LoVo (cell line): ENCODE measurements at places on chromosomes 2 and 18.

- DNase-seq: no peak
These were observed 4.9 kb downstream of the KCNE4 start for GRCh38 chr2:223056701-223057418.

- DNase-seq: no peak
These were observed 11.5 kb downstream of the GRB14 start for GRCh38 chr2:164609790-164610189.

DNA sequence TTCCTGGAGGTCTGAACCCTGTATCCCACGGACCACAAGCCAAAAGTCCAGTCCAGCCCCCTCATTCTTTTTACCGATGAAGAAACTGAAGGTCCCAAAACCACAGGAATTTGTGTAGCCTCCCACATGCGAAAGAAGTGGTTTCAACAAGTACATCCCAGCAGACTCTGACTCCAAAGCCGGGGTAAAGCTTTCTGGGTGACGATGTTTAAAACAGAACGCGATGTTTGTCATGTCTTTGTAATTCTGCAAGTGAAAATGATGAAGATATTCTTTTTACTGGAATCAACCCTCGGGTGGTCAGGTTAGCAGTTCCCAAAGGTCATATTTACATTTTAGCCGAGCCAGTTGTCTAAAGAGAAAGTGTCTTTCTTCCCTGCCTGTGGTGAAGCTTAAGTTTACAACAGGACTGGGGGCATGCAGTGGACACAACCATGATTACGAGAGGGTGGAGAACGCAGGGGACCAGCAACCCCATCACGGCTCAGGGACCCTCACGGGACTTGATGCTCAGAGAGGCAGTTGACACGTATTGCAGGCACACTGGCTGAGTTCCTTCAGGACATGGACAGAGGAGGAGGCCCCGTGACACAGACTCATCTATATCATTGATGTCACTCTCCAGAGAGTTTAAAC, 17.8 kb upstream of the TMEM131 start:
- DNase-seq: no peak

DNA sequence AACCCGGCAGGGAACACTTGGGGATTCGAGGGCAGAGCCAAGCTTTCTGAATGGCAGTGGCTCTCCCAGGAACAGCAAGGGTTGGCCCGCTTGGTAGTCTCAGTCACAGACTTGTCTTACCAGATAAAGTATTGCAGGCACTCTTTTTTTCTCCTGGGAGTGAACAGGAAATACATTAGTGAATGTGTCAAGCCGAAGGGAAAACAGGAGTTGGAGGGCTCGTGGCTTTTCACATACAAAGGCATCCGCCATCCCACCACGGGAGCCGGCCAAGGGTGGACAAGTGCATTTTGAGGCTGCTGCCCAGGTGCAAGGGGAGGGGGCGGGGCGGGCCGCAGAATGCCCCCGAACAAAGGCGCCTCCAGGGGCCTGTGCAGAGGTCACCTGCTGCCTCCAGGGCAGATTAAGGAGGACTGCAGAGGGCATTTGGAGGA, 163.3 kb upstream of the SIX3 start:
- no peak for DNase-seq

- DNase-seq: no peak
These were observed 247.9 kb upstream of the NT5C1B start for GRCh38 chr2:18837240-18837639.

DNA sequence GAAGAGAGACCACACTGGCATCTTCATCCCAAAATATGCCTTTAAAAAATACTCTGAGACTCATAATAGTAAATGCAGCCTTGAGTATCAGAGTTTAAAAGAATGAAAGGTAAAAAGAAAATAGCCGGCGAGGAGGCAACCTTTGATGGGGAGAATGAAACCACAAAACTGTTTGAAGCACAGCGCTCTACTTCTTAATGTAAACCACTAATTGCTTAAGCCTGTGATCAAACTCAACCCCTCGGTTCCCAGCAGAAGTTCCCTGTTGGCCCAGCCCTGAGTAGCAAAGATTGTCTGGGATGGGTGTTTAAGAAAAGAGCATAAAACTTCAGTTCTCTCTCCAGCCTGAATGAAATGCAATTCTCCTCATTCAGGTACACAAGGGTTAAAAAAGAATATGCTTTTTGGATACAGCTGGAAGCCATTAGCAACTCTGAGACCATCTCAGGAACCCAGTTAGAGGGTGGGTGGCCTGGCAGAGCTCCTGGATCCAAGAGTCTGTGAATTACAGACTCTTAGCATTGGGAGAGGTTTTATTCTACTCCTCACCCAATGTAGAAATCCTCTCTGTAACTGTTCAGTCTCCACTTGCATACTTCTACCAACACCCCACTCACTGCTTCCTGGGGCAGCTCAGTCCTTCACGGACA, 44.8 kb downstream of the VIT start:
- no peak for DNase-seq

DNA sequence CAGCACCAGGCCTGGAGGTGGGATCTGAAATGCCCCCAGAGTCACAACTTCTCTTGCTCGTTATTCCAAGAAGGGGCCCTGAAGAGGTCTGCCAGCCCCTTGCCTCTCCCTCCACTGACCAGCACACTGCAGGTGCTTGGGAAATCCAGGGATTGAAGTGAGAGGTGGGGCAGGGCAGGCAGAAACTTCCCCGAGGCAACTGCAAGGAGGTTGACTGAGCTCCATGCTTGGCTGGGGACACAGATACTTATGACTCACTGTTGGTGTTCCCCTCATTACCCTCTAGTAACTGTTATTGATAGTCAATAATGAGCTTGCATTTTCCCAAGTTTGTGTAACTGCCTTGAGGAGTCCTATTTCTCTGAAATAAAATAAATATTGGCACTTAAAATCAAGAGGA, 47.5 kb downstream of the MARCO start:
- no peak for DNase-seq

- DNase-seq: no peak
These were observed 75.1 kb downstream of the CPO start for GRCh38 chr2:207014424-207014823.

- DNase-seq: no peak
These were observed 16.8 kb upstream of the NEUROD1 start for GRCh38 chr2:181697126-181697525.

GRCh38 chr2:96391153-96391827, 55.7 kb downstream of the NCAPH start:
- no peak for DNase-seq

DNA sequence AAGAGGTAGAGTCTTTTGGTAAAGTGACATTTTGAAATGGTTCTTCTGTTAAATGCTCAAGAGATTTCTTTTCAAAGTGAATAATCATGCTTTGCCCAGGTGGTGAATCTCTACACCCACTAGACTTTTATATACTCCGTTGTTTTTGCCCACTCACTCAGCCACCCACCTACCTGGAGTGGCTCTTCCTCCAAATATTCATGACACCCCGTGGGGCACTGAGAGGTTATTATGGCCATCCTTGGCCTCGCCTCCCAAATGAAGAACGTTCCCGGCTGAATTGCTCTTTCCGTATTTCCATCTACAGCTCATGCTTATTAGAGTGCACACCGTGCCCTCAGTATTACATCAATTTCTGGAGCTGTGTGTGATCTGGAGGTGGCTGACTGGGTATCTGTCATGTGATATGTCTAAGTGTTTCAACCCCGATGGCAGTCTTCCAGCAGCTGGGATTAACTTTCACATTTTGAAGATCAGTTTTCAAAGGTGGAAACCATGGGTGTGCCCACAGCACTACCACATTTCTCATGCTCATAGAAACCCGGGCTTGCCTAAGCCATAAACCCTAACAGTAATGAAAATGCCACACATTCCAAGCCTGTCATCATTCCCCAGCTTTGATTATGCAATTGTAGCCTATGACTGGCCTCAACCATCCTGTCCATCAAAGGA, 406.6 kb upstream of the MMADHC start:
- peak; percentile 87 for DNase-seq

DNA sequence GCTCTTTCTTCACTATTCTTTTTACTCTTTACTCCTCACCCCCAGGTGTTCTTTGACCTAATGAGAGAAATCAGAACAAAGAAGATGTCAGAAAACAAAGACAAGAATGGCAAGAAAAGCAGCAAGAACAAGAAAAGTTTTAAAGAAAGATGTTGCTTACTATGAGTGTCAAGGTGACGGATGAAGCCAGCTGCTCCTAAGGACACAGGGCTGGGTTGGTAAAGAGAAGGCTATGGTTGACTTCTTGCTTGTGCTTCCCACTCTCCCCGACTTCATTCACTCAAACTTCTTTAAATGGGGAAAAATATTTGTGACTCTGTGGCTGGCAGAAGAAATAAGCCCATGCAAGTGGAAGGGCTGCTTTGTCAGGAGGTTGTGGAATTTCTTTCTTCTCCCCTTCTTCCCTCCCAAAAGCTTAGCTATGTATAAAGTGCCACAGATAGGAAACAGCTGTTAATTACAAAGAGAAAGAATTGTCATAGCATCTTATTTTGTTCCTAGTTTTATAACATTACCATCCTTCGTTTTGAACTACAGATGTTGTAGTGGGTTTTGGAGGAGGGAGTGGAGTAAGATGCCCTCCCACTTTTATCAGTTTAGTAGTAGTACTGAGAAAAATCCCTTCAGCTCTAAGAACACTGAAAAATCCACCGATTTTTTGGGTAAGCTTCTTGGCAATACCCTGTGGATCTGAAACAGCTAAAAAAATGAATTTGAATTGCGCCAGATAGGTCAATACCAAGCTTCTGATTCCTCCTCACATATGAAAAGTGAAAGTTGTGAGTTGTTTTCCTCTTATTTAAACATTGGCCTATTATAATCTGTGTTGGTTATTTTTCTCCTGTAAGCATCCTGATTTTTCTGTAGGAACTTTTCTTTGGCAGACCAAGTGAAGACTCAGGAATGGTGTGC, 40.7 kb downstream of the RALB start:
- DNase-seq: no peak

DNA sequence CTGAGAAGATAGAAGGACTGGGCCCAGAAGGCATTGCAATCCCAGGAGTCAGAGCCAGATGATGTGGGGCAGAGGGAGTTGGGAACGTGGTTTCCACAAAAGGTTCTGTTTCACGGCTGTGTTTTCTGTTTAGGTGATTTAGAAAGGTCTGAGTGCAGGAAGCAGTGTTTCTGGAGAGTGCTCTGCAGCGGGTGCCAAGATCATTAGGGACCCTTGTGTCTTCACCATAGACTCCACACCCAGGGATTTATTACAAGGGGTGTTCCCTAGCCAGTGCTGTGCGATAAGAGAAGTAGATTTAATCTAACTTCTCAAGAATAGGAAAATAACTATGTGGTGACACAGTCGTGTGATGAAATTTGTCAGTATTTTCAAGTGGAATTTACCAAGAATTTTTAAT, 221.1 kb upstream of the TPO start:
- DNase-seq: no peak

DNA sequence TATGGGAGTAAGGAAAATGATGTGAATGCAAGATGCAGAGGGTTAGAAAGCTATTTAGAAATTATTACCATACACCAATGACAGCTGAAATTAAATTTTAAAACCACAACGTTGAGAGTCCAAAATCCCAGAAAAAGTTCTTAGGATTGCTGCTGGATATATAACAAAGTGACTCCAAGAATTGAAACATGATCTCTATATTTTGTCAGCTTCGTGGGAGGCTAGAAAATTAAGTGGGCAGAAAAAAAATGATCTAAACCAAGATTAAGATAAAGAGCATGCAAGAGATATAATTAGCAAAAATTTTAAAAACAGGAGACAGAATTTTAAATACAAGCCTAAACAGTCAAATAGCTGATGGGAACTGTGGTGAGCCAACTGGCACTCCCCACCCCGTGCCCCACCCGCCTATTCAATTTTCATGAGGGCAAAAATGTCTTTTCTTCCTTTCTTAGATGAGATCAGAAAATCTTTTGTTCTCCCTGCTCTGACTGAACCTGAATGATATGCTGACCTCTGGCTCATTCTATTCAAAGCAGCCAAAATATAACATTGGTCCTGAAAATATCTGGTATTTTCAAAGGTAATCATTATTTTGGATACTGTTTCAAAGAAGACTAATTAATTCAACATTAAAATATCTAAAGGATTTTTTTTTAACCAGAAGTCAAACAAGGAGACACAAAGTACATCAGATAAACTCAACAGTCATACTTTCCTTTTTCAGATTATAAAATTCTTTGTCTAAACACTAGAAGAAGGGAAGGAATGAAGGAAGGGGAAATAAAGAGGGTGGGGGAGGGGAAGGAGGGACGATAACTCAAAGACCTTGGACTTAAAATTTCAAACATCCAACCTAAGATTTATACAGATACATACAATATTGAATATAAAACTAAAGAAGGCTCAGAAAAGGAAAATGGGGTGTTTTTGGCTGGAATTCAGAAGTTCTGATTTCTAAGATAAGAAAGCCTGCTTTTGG, 12.2 kb downstream of the KANSL3 start:
- no peak for DNase-seq

DNA sequence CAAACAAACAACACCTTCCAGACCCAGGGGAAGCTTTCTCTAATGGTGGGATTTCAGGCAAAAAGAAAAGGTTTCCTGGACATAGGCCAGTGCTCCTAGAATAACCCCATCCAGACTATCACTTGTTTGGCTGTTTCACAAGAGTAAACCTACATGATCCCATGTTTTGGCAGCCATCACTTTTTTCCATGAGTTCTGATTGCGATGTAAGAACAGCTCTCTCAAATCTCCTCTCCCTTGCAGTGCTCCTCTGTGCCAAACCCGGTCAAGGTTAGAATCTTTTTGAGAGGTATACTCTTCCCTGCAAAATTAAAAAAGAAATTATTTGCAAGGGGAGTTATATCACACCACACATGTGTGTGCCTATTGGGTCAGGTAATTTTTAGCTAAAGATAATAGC, 11.9 kb downstream of the GRP start:
- DNase-seq: no peak
